ENCODE measurements at places on chromosomes 2 and 18. TPM values are rescaled to one million over a fixed set of nuclear protein-coding genes. Genes with fewer than 3 reads are reported as not detected.

The CYB5A gene
- 325 TPM for polyA plus RNA-seq

GRCh38 chr18:33673689-33674088 lies 95.7 kb downstream of the ASXL3 start:
- H3K4me3 ChIP-seq: no peak overlapping the region
- no peaks in the 10 kb centered on the region for H3K4me1 ChIP-seq
- H3K27ac ChIP-seq: no peak overlapping the region
- no peaks in the 10 kb centered on the region for H3K27me3 ChIP-seq
- no peaks in the 10 kb centered on the region for H3K36me3 ChIP-seq

The IL36G gene
- not detected for polyA plus RNA-seq

The POTEI gene
- polyA plus RNA-seq: not detected

The GLI2 gene
- polyA plus RNA-seq: 18.5 TPM

DNA sequence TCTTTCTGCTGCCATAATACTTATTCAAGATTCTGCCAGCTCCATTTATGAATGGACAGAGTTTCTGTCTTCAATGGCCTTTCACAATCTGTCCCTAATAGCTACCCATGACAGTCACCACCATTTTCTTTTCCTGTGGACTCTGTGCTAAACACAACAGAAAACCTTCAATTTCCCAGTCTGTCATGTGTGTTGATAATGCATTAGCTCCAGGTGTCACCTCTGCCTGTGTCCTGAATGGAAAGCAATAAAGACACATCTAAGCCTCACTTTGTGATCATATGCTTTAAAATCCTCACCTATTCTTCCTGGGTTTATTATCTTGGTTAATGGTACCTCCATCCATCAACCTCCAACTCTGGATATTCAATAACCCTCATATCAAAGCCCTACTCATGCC lies 772.2 kb downstream of the DCDC2C start:
- H3K27ac ChIP-seq: no peak overlapping the region
- no peaks in the 10 kb centered on the region for H3K36me3 ChIP-seq
- H3K4me3 ChIP-seq: no peak overlapping the region
- H3K4me1 ChIP-seq: no peaks in the 10 kb centered on the region
- no peak for DNase-seq

- no peak for DNase-seq
- no peak overlapping the region for H3K27ac ChIP-seq
- no peaks in the 10 kb centered on the region for H3K27me3 ChIP-seq
- no peaks in the 10 kb centered on the region for H3K36me3 ChIP-seq
- H3K4me1 ChIP-seq: no peaks in the 10 kb centered on the region
- no peak overlapping the region for H3K4me3 ChIP-seq
Observed at GRCh38 chr2:142180820-142181533, 50.2 kb upstream of the LRP1B start.

DNA sequence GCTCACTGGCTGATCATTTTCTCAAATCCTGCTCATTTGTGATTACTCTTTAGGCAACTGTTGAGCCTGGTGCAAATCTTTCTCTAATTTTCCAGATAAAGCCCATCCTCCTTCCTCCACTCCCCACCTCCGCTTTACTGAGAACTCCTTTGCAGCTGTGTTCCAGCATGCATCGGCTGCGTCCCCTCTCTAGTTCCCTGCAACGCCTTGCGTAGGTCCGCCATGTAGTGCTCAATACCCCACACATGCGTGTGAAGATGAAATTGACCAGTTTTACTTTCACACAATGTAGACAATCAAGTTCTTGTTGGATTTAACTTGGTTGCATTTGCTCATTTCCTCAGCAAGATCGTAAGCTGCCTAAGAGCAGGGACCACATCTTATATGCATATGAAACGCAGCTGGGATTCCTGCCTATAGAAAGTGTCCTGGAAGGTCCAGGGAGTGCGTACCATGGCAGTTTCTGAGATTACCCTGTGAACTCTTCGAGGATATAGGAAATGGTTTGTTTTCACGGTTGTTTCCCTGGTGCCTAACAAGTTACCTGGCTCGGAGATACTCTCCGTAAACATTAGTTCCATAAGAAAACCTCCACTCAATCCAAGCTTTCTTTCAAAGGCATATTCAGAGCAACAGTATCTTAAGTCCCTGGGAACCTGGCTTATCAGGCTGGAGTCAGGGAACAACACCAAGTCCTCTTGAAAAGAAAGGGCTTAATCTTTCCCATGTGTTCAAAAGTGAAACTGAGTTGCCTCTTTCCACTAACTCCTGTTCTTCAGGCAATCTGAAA lies 766.4 kb upstream of the ID2 start:
- H3K4me3 ChIP-seq: no peak overlapping the region
- no peak for DNase-seq
- no peaks in the 10 kb centered on the region for H3K27me3 ChIP-seq
- no peaks in the 10 kb centered on the region for H3K4me1 ChIP-seq

DNA sequence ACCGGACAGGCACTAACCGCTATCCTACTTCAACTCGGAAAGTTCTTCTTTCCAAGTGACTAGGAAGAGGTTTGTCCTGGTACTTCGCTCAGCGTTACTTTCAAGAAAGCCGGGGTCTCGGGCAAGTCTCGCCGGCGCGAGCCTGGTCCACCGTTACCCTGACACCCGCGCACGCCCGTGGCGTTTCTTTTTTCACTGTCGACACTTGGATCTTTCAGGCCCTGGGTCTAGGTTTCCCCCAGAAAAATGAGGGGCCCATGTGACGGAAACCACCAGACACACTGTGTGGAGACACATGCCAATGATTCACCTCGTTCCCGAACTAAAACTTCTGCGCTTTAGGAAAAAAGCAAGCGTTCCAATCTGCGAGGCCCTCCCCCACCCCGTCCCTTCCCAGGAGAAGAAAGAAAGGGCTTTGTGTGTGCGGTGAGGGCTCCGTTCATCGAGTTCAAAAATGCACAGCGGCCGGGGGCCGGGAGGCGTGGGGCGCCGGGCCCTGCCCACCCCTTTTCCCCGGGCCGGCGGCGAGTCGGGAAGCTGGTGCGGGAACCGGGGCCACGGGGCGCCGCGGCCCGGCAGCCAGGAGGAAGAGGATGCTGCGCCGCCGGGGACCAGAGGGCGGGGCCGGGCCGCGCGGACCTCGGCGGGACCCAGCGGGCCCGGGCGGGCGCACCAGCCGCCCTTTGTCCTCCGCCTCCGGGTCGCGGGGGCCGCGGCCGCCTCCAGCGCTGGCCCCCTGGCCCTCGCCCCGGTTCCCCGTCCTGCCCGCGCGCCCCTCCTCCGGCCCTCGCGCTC lies 2.6 kb downstream of the ZNF521 start:
- peak overlapping the region; percentile 98 for H3K27ac ChIP-seq
- H3K36me3 ChIP-seq: no peaks in the 10 kb centered on the region
- peak overlapping the region; percentile 78 for H3K4me3 ChIP-seq
- peak; percentile 64 for DNase-seq
- H3K4me1 ChIP-seq: peaks cover 2% of the 10 kb centered on the region

DNA sequence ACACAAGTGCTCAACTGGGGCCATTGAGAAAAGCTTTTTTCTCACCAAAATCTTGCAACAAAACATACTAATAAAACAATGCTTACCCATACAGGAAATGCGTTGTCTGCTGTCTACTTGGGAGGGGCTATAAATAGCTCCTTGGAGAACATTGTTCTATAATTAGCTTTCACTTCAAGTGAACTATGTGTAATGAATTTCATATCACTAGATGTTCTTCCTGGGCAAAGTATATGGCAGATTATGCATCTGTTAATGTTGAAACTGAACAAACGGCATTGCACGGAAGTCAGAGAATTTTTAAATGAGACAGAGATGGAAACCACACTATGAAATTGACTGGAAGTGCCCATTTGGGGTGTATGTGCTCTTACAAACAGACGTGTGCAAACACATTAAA lies 6.4 kb upstream of the NPAS2 start:
- no peaks in the 10 kb centered on the region for H3K4me1 ChIP-seq
- no peak overlapping the region for H3K27ac ChIP-seq
- no peak overlapping the region for H3K4me3 ChIP-seq
- no peaks in the 10 kb centered on the region for H3K36me3 ChIP-seq
- no peaks in the 10 kb centered on the region for H3K27me3 ChIP-seq

DNA sequence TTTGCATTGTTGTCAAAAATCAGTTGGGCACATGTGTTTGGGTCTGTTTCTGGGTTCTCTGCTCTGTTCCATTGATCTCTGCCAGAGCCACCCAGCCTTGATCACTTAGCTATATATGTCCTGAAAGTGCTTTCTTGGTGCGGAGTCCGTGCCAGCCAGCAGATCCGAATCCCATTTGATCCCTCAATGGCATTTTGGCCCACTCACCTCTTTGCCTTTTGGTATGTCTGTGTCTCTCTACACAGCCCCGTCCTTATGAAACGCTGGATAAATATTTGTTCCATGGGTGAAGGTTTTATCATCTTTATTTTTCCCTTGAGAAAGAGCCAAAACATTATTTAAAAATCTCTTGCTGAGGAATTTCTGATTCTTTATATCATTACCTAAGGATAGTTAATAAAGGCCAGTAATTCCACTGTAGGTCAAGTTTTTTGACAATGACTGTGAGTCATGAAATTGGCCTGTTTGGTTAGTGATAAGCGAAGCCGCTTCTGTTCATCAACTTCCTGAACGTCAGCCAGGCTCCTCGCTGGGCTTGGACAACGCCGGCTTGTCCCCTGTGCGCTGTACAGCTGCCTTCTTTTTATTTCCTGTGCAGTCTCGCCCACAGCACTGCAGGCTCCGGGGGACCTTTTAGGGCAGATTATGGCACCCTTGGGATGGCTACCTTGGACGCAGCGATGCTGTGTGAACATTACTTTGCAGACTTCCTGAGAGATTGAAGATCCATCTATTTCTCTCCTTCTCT lies 24.9 kb downstream of the MTCL1 start:
- H3K27me3 ChIP-seq: no peaks in the 10 kb centered on the region
- DNase-seq: peak; percentile 45
- H3K4me3 ChIP-seq: no peak overlapping the region
- H3K27ac ChIP-seq: no peak overlapping the region
- peaks cover 5% of the 10 kb centered on the region for H3K4me1 ChIP-seq

DNA sequence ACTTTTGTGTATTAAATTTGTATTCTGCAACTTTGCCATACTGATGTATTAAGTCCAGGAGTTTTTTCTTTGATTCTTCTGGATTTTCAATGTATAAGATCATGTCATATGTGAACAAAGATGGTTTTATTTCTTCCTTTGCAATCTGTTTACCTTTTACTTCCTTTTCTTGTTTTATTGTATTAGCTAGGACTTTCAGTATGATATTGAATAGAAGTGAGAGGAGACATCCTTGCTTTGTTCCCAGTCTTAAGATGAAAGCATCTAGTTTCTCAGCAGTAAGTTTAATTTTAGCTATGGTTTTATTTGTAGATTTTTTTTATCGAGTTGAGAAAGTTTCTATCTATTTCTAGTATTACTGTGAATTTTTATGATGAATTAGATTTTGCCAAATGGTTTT lies 25.5 kb downstream of the VRK2 start:
- H3K27me3 ChIP-seq: no peaks in the 10 kb centered on the region
- H3K27ac ChIP-seq: no peak overlapping the region
- DNase-seq: no peak
- no peak overlapping the region for H3K4me3 ChIP-seq
- H3K4me1 ChIP-seq: no peaks in the 10 kb centered on the region

The GPD2 gene
- polyA plus RNA-seq: 13.8 TPM

DNA sequence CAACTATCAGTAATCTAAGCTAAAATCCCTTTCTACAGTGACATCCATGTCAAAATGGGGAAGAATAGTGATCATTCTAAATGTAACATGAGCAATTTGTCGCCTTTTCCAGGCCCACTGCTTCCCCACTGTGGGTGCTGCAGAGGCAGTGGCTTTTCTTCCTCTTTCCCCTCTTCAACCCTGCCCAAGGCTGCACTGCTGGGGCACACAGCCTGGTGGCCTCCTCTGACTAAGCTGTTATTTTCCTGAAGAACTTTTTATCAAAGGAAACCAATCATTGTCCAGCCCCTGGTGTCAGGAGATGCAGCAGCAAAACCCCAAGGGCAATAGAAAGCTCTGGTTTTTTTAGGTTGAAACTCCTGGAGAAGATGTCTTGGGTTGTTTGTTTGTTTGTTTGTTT lies 117.6 kb upstream of the KLF7 start:
- no peak overlapping the region for H3K27ac ChIP-seq
- no peak for DNase-seq
- no peaks in the 10 kb centered on the region for H3K27me3 ChIP-seq
- no peaks in the 10 kb centered on the region for H3K4me1 ChIP-seq
- no peaks in the 10 kb centered on the region for H3K36me3 ChIP-seq

DNA sequence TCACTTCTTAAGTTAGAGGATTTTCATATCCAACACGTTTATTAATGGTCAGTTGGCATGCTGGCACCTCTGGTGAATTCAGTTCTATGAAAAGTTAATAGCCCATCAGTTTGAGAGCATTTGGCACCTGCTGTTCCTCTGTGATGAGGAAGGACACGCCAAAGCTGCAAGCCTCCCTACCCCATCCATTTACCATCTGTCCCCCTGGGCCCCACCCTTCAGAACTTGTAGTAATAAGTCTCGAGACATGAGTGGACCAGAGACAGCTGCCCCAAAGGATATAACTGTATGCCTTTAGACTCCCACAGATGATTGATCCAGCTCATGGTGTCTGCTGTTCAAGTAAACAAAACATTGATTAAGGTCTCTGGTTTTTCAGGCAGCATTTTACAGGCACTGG lies 6.3 kb downstream of the OST4 start:
- peaks cover 2% of the 10 kb centered on the region for H3K4me1 ChIP-seq
- no peak for DNase-seq
- no peaks in the 10 kb centered on the region for H3K36me3 ChIP-seq
- H3K27me3 ChIP-seq: no peaks in the 10 kb centered on the region

DNA sequence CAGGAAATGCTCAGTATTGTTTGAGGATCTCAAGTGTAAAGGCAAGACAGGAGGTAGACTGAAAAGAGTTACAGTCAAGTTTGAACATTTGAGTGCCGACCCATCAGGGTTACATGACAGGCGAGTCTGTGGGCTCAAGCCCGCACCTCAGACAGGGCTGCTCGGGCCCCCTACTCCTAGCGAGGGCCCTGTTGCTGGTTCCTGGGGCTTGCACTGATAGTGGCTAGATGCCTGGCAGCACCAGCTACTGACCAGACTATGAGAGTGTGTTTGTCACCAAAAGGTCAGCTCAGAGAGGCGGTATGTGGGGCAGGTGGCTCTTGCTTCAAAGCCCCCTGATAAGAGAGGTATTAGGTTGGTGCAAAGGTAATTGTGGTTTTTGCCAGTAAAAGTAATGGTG lies 35.6 kb upstream of the CYP27C1 start:
- no peaks in the 10 kb centered on the region for H3K36me3 ChIP-seq
- no peak overlapping the region for H3K27ac ChIP-seq
- no peak for DNase-seq
- H3K4me1 ChIP-seq: no peaks in the 10 kb centered on the region
- H3K27me3 ChIP-seq: no peaks in the 10 kb centered on the region

The CYP27A1 gene
- polyA plus RNA-seq: 39.0 TPM

The MAPRE3 gene
- 45.4 TPM for polyA plus RNA-seq

The DYNAP gene
- not detected for polyA plus RNA-seq

- no peaks in the 10 kb centered on the region for H3K4me1 ChIP-seq
- no peaks in the 10 kb centered on the region for H3K36me3 ChIP-seq
- DNase-seq: no peak
- no peak overlapping the region for H3K4me3 ChIP-seq
Observed at GRCh38 chr2:38933653-38934052, 44.0 kb downstream of the ARHGEF33 start.

DNA sequence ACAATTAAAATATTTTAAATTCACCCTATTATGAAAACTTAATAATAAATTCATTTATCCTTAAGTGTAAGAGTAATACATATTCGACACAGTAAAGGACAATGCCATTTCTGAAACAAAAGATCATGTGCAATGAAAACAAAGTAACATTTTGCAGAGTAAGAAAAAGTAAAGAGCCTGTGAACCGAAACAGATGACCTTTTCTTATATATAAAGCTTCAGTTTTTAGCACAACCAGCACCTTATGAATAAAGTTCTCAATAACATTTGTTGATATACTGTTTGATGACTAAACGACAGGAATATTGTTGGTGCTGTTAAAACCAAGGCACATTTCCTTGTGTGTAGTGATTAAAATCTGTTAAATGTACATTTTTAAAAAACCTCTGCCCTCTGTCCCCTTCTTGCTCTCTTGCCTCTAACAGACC lies 1.5 kb downstream of the PELI1 start:
- DNase-seq: no peak
- peaks cover 3% of the 10 kb centered on the region for H3K4me1 ChIP-seq
- H3K4me3 ChIP-seq: peak overlapping the region; percentile 100
- no peaks in the 10 kb centered on the region for H3K36me3 ChIP-seq
